ENCODE measurements at places on chromosomes 6 and 20.

DNA sequence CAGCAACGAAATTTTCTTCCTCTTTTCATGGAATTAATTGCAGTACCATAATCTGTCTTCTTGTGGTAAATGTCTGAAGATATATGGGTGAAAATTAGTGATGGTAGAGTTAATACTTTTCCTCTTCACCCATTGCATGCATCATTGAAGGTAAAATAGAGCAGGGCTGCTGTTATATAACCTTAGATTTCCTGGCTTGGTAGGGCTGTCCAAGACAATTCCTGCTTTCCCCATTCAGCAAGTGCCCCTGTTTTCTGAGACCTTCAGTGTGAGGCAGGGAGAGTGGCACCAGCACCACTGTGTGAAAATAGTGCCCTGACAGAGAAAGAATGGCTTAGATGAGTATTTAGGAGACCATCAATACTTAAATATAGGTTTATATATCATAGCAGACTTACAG is 202.0 kb downstream of the ZFAND3 start:
- no peak for DNase-seq

DNA sequence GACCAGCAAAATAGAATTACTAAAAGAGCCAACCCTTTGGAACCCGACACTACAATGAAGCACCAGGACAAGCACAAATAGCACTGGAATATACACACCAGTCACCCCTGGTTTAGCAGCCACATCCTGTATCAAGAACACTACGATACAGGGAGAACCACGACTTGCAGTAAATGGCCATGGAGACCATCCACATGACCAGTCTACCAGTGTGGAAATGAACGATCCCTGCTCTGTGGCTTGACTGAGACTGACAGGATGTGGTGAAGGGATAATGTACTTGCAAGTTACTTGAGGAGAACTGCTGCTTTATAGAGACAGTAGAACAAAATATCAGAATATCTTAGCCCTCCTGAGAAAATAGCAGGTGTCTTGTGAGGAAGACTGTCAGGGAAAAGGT is 169.6 kb downstream of the COL9A1 start:
- no peak for DNase-seq

GRCh38 chr20:17969278-17969883 is 563 bp downstream of the MGME1 start:
- no peak for DNase-seq

- DNase-seq = no peak
Measured at GRCh38 chr20:48006036-48006833, 221.0 kb upstream of the SULF2 start.

GRCh38 chr6:152273638-152274037 is 363.5 kb downstream of the SYNE1 start:
- peak; percentile 11 for DNase-seq

GRCh38 chr6:157117431-157118095 is 205.8 kb downstream of the TMEM242 start:
- no peak for DNase-seq
